Posterior vena cava (tissue), 2 donors: ENCODE measurements at places on chromosomes 11 and 22. TPM values are rescaled to one million over a fixed set of nuclear protein-coding genes. Genes with fewer than 3 reads are reported as not detected.

Gene OR10W1
- total RNA-seq: not detected

Gene AGBL2
- total RNA-seq: 0.48 TPM

Gene ALX4
- total RNA-seq: not detected

Gene SYT7
- 0.71 TPM for total RNA-seq

Gene OR5B21
- not detected for total RNA-seq

Gene GAB4
- not detected for total RNA-seq

Gene MDK
- 16.6 TPM for total RNA-seq

Gene IL17REL
- total RNA-seq: not detected
